ENCODE measurements at places on chromosomes 12 and 14. TPM values are rescaled to one million over a fixed set of nuclear protein-coding genes. Genes with fewer than 3 reads are reported as not detected.

DNA sequence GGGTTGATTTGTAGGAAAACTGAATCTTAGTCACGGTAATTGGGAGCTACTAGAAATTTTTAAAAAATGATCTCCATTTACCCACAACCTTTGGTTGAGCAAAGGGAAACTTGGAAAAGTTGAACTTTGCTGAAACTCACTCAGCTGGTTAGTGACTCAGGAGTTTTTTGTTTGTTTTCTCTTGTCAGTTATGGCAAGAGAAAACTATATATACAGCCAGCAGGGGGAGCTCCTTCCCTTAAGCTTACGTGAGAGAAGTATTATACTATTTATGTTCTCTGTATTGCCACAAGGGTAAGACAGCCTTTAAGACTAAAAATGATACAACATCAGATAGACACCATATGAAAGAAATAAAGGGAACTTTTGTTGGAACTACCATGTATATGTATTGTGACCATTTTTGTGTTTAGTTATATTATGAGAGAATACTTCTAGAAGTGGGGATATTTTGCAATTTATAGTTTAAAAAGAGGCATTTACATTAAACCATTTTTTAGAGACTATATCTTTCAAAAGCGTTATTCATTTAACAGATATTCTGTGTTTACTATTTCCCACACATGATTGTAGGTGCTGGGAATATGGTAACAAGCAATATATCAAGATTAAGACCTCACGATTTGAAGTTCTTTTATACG, 28.1 kb upstream of the TBC1D30 start:
- H3K4me1 ChIP-seq, result no peaks in the 10 kb centered on the region
- no peaks in the 10 kb centered on the region for H3K27me3 ChIP-seq
- no peak overlapping the region for H3K27ac ChIP-seq

DNA sequence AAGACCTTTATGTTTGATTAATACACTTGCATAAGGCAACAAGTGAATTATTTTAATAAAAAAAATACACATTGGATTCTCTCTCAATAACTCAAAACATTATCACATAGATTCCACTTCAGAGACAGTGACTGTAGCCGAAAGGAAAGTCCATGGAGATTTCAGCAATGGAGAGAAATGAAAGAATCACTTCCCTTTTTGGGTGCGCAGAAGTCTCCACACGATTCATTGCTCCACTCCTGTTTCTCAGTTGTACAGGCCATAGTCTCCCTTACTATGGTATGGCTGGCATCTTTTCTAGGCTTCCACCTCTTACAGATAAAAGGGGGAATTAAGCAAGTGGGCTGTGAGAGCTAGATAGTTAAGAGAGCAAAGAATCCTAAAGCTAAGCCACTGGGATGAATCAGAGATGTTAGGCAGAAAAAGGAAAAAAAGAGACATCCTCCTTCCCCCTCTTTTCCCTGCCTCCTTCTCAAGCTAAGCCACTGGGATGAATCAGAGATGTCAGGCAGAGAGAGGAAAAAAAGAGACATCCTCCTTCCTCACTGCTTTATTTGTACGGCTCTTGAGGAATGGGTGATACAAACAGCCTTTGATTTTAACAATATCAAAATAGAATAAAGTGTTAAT, 16.3 kb downstream of the ST8SIA1 start:
- no peaks in the 10 kb centered on the region for H3K27me3 ChIP-seq
- no peaks in the 10 kb centered on the region for H3K4me1 ChIP-seq
- H3K4me3 ChIP-seq, result no peak overlapping the region

GRCh38 chr14:44756554-44756953, 205.2 kb downstream of the KLHL28 start:
- no peak for DNase-seq
- H3K36me3 ChIP-seq, result no peaks in the 10 kb centered on the region
- H3K27me3 ChIP-seq, result no peaks in the 10 kb centered on the region
- no peaks in the 10 kb centered on the region for H3K4me1 ChIP-seq

- peak overlapping the region; percentile 22 for H3K27ac ChIP-seq
- DNase-seq, result no peak
- peaks cover 43% of the 10 kb centered on the region for H3K36me3 ChIP-seq
- H3K27me3 ChIP-seq, result no peaks in the 10 kb centered on the region
- H3K4me3 ChIP-seq, result no peak overlapping the region
Observed at GRCh38 chr12:105218434-105218833, 17.5 kb downstream of the APPL2 start.

GRCh38 chr12:102939670-102940222, 17.7 kb upstream of the ASCL1 start:
- H3K4me3 ChIP-seq, result no peak overlapping the region
- no peaks in the 10 kb centered on the region for H3K36me3 ChIP-seq
- no peaks in the 10 kb centered on the region for H3K4me1 ChIP-seq
- no peak overlapping the region for H3K27ac ChIP-seq

DNA sequence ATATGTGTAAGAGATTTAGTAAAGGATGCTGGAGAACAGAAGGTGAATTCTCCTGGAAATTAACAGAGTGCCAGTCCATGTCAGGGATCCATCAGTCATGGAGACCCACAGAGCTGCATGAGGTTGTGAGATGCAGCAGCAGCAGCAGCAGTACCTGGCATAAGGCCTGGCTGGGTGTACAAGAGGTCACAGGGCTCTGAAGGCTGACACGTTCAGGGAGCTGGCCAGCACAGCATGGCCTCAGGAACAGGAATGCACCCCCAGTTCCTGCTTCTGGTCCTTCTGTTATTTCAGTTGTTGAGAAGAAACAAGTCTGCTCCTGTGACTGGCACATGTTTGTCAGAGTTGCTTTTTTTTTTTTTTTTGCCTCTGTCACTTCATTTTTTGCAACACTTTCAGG, 210.8 kb downstream of the CNTN1 start:
- no peaks in the 10 kb centered on the region for H3K4me1 ChIP-seq
- H3K27me3 ChIP-seq, result no peaks in the 10 kb centered on the region
- no peak overlapping the region for H3K27ac ChIP-seq

The MARS1 gene
- 114 TPM for polyA plus RNA-seq

The PROX2 gene
- 0.08 TPM for polyA plus RNA-seq

The PTPRR gene
- polyA plus RNA-seq, result 0.56 TPM

The TTC9 gene
- polyA plus RNA-seq, result 1.3 TPM

The KCNA1 gene
- not detected for polyA plus RNA-seq
